ENCODE measurements at places on chromosomes 12 and 14. TPM values are rescaled to one million over a fixed set of nuclear protein-coding genes. Genes with fewer than 3 reads are reported as not detected.

NGB gene
- total RNA-seq: not detected

PEX5 gene
- total RNA-seq: 23.0 TPM

MYH6 gene
- total RNA-seq: not detected

HOTAIR gene
- not detected for total RNA-seq

TAS2R9 gene
- 0.28 TPM for total RNA-seq

TSHR gene
- total RNA-seq: 0.37 TPM
